Activated CD8-positive, alpha-beta T cell treated with anti-CD3 and anti-CD28 coated beads for 36 hours (primary cell): ENCODE measurements at places on chromosomes 5 and 9.
A peak's percentile ranks its signal among the peaks of the same experiment; 100 is the strongest.

- no peak for DNase-seq
These were observed 369.3 kb downstream of the BNC2 start for GRCh38 chr9:16501141-16501540.

GRCh38 chr5:54964405-54964804 is 21.0 kb downstream of the ESM1 start:
- DNase-seq = no peak

DNA sequence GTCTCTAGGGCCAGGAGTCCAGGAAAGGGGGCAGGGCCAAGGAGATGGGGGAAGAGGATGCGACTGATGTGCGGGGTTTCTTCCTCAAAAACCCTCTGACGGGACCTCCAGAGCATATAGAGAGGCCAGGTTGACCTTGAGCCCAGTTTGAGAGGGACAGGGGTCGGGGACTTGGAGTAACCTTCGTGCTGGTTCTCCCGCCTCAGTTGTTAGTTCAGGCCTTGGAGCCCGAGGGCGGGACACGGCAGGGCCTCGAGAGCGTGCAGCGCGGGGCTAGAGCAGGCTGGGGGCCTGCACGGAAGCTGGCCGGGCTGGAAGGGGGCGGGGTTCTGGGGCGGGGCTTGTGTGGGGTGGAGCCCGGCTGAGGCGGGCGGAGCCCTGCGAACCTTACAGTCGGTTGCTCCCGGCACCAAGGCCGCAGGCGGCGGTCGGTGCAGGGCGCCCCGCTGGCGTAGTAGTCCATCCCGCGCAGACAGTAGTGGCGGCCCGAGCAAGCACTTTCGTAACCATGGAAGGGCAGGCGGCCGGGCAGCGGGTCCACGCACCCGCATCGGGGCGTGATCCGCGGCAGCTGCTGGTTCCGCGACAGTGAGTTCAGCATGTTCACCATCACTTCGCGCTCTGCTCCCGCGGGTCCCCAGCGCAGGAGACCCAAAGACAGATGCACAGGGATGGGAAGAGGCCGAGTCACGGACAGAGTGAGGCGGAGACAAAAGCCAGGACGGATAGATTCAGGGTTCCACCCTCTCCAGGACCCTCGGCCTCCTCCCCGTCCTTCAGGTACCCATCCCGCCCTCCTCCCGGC is 4.0 kb upstream of the MYORG start:
- peak; percentile 82 for DNase-seq

- peak; percentile 9 for DNase-seq
These were observed 11.6 kb upstream of the CETN3 start for GRCh38 chr5:90421136-90421535.

GRCh38 chr5:120456006-120456405 is 8.1 kb upstream of the PRR16 start:
- no peak for DNase-seq

DNA sequence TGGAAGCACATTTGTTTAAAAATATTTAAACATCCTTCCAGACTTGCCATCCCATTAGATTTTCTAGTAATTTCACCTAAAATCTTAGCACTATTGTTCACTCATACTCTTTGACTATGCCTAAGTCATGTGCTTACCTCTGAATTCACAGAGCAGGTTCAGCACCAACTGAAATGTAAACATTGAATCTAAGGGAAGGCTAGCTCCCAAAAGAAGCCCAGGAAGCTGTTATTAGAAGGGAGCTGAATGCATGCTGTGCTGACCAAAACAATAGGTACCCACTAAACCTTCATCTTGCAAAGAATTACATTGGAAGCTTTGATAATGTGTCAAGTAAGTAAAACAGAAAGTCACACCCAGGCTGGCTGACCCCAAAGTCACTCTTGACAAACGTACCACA is 571.3 kb downstream of the GABRG2 start:
- no peak for DNase-seq

- no peak for DNase-seq
These were observed 5.1 kb downstream of the TTC23L start for GRCh38 chr5:34844106-34844505.

- DNase-seq = no peak
These were observed 87.6 kb downstream of the FBXO38 start for GRCh38 chr5:148471379-148471778.

DNA sequence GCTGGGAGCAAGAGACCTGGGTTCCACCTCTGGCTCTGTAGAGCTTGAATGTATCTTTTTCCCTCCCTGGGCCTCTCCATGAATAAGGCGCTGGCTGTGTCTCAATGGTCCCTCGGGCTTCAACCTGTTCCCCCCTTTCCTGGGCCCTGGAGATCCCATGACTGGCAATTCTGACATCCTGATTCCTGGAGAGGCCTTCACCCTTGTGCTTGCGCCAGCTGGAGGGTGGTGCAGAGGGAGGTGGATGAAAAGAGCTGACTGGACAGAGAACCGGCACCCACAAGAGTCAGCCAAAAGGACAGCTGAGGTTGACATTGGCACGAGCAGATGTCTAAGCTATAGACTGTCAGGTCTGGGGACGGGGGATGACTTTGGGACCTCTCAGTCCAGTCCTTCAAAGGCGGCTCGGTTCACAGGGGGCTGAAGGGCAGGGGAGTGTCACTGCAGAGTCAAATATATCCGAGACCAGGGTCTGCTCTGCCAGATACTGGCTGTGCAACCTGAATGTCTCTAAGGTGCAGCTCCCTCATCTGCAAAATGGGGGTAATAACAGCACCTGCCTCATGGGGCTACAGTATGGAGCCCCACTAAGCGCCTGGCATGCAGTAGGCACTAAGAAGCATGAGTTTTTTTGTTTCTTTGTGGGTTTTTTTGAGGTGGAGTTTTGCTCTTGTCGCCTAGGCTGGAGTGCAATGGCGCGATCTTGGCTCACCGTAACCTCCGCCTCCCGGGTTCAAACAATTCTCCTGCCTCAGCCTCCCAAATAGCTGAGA is 13.8 kb downstream of the DNM1 start:
- DNase-seq = no peak

- no peak for DNase-seq
These were observed 440.3 kb downstream of the PTPRD start for GRCh38 chr9:10172476-10172875.

GRCh38 chr5:136805466-136805865 is 440.1 kb upstream of the TRPC7 start:
- no peak for DNase-seq

- no peak for DNase-seq
These were observed 4.3 kb upstream of the MTMR12 start for GRCh38 chr5:32317041-32317440.

- DNase-seq = no peak
These were observed 91.3 kb downstream of the HTR4 start for GRCh38 chr5:148563021-148563420.

DNA sequence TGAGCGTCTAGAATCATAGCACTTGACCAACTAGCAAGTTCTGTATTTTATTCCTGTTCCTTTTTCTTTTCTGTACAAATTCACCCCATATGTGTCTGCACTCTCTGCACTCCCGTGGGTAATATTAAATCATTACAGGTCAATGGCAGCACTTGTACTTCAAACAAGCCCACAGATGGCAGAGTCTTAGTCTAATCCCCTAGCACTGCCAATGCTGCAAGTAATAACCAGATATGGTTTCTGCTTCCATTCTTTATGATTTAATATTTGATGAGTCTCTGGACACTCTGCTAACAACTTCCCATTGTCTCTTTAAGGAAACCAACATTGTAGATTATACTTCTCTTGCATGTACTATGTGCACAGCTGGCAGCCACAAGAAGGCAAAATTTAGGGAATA is 343.8 kb upstream of the CHD1 start:
- DNase-seq = no peak

DNA sequence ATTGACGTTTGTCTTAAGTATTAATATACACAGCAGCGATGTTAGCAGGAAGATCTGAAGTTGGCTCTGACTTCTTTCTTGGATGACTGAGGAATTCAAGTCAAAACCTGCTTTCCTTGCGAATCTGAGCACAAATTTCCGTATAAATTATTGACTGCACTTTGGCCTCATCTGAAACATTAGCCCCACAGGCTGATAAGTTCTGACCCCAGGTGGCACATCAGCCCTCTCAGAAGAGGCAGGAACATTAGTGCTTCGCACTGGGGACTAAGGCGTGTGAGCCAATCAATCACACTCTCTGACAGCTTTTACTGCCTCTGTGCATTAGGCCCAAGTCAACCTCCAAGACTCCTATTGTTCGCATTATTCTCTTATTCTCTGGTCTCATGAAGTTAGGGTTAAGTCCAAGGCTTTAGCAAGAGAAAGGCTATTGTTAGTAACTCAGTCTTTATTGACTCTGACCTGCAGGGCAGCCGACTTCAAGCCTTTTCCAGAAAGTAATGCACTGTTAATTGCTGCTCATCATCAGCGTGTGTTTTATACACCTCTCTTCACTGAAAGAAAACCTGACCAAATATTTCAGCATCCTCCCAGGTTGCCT is 84.2 kb downstream of the ZNF608 start:
- no peak for DNase-seq

DNA sequence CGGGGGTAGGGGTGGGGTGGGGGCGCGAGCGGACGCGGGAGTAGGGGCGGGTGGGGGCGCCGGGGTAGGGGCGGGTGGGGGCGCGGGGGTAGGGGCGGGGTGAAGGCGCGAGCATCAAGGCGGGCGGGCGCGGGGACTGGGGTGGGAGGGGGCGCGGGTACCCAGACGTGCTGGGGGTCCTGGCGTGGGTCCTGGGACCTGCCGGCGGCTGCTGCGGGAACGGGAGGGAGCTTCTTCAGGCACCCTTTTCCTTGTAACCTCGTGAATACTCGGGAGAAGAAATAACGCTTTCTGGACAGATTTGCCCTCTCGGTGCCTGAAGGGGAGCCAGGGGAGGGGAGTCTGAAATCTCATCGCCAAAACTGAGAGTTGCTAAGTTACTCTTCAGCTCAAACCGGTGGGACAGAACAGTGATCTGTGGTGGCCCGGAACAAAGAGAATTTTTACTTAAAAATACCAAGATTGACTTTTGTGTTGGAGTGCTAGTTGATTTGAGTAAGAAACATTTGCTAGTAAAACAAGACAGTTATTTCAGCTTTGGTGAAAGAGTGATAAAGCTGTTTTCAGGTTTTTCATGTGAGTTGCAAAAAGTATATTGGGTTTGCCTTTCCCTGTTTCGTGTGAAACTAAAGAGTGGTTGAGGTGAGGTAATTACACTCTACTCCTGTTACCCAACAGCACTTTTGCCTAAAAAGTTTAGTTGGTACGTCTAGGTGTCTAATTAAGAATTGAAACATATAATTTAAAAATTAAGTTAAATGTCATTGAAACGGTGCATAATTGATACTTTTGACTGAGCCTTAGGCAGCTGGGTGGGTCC is 643 bp downstream of the PLEKHG4B start:
- no peak for DNase-seq

DNA sequence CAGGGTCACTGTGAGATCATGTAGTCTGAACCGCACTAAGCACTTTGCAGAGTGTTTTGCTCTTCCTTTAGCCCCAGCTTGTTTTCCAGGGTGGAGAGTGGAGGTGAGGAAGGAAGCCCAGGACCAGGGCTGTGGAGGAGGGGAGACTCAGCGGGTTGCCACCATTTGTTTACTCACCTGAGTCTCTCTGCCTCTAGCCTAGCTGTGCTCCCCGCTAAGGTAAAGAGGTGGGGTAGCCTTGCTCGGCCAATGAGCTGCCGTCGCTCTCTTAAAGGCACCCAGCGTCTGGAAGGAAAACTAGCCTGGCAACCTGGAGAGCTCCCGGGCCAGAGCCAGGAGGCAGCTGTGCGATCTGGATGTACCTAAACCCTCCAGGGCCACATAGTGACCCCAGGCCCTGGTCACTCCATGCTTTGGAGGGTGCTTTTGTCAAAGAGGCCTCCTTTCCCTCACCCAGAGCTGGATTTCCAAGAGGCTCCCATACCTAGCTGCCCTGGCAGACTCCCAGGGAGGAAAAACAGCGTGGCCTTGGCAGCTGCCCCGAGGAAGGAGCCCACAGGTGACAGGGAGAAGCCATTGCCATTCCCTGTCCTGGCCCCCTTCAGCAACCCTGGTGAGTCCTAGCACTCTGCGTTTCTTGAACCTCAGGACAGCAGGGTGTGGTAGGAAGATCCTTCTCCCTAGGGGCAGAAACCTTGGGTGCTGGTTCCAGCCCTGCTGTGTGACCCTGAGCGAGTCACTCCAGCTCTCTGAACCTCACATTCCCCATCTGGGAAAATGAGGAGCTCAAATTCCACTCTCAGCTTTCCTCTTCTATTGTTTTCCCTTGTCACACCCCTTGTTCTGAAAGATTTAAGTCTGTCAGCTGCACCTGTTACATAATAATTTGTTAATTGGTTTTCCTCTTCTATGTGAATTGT is 42.4 kb upstream of the LARP1 start:
- no peak for DNase-seq

- peak; percentile 66 for DNase-seq
These were observed 11.4 kb upstream of the ASS1 start for GRCh38 chr9:130433168-130433946.

- no peak for DNase-seq
These were observed 173.4 kb downstream of the EPB41L4A start for GRCh38 chr5:112245656-112246055.

DNA sequence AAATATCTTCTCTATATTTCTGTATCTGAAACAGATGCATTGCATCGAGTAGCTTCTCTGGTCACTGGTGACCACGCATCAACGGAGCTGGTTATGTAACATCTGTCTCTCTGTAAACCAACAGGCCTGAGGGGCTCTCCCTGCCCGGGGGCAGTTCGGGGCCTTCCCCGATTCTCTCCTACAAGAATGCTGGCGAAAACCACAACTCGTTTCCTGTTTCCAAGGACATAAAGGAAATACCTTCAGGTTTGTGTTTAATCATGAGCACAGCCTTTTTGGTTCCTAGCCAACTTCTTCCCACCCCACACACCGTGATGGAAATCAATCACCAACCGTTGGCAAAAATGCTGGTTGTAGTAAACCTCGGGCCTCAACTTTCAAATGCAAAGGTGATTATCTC is 25.1 kb downstream of the GDNF start:
- DNase-seq = no peak

- DNase-seq = no peak
These were observed 759.3 kb upstream of the TYRP1 start for GRCh38 chr9:11933926-11934325.

DNA sequence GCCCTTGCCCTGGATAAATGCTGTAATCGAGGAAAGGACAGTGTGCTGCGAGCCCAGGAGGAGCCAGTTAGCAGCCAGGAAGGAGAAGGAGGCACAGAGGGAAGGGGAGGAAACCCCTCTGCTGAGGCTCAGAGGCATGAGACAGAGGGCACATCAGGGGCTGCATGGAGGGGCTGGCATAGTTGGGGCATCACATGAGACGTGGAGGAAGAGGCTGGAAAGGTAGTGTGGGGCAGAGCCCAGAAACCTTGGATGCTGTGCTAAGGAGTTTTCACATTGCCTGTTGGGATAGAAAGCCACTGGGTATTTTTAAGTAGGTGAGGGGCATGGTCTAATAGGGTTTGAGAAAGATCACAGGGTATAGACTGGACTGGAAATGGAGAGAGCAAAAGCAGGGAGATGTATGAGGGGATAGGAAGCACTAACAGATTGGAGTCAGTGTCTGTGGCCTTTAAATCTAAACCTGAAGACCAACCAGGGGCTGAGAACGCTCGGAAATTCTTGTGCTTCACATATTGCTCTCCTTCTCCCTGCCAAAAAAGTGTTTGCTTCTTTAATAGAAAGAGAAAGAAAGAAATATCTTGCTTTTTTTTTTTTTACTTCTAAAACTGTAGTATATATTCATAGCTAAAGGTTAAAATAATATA is 33.0 kb upstream of the ANGPTL2 start:
- no peak for DNase-seq

GRCh38 chr9:111034898-111035539 is 3.3 kb downstream of the LPAR1 start:
- DNase-seq = no peak
